NCI-H1092 treated with DMSO at 0.1 percent for 48 hours (cell line): ENCODE measurements at places on chromosomes 6 and 20.

GRCh38 chr6:91043751-91044150 is 456.9 kb upstream of the MAP3K7 start:
- no peak for DNase-seq

DNA sequence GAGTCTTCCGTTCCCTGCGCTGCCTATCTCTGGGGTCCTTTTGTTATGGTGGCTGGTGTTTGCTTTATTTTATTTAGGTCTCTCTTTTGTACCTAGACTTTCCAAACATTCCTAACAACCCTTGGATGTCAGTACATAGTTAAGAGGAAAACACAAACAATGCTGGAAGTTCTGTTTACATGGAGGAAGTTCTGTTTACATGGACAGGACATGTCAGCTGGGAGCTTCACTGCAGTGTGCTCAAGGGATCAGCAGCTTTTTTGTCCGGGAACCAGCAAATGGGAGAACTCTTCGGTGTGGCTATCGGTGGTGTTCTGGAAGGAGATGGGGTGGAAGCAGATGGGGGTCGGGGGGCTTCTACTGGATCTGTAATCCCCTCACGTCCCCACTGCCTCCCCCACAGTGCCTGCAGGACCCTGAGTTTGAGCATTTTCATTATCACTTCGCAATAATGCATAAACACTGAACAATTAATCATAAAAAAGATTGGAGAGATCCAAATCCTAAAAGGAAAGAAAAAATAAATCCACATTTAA is 2.7 kb downstream of the SERPINB6 start:
- no peak for DNase-seq

GRCh38 chr6:158669145-158670035 is 19.5 kb downstream of the SYTL3 start:
- DNase-seq: no peak

DNA sequence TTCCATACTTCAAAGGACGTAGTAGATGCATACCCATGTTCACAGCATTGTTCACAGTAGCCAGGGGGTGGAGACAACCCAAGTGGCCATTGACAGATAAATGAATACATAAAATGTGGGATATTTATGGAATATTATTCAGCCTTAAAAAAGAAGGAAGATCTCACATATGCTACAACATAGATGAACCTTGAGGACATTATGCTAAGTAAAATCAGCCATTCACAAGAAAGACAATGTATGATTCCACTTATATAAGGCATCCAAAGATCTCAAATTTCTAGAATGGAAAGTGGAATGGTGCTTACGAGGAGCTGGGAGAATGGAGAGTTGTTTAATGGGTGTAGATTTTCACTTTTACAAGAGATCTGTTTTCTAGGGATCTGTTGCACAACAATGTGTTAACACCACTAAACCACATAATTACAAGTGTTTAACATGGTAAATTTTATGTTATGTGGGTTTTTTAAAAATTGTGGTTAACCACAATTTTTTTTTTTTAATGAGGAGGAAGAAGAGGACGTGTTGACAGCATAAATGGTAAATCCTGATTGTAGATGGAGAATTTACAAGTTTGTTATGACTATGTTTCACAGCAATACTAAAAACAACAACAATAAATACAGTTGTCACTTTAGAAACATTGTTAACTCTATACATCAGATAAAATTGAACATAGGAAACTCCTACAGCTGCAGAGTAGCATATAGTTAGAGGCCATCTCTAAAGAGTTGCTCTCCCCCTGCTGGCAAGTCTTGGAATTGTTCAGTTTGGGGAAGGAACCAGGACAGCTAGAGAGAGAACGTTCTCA is 41.6 kb downstream of the CCN2 start:
- DNase-seq: peak; percentile 39

- DNase-seq: peak; percentile 12
Measured at GRCh38 chr6:100281471-100281901, 183.2 kb downstream of the SIM1 start.

DNA sequence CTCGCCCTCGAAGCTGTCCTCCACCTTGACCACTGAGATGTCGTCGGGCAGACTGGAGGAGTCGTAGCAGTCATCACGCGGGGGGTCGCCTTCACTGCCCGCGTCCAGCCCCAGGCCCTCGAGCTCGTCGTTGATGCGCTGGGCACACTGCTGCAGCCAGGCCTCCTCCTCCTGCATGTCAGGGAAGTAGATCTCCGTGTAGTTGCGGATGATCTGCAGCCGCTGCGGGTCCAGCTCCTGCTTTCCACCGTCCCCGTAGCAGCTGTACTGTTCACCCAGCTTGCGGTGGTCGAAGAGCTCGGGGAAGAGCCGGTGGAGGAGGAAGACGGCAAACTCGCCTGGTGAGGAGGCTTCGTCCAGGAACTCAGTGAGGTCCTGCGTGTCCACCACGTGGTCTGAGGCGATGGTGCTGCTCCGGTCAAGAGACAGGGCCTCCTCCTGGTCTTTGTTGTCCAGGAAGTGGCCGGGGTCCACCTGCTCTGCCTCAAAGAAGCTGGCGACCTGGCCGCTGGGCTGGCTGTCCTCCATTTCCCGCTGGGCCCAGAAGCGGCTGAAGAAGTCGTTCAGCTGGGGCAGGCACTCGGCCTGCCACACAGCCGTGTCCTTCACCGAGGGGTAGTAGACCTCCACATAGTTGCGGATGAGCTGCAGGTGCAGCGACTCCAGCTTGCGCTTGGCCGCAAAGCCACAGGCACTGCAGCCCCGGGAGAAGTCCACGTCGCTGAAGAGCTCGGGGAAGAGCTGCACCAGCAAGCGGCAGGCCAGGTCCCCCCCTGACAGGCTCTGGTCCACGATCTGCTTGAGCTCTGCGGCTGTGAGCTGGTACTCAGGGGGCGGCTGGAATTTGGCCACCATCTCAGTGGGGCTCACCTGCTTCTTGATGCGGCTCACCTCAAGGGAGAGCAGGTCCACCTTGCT is 41.9 kb downstream of the MTRES1 start:
- DNase-seq: no peak

GRCh38 chr6:158232316-158233213 is 64.4 kb downstream of the GTF2H5 start:
- DNase-seq: peak; percentile 70

DNA sequence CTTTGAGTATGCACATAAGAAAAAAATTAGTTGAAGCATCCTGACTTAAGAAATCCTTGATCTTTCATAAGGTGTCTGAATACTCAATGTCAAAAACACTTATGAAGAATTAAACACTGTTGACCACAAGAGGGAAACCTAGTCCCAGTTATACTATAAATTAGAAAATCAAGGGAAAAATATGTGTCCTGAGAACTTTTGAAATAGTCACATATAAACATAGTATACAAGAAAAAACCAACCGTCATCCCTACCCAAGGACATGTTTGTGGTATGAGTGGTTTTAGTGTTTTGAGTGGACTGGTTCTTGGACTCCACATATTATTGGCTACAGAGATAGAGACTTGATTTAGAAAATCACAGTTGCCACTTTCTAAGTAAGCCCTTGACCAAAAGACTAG is 7.6 kb upstream of the HLA-DRA start:
- no peak for DNase-seq

- DNase-seq: peak; percentile 23
Measured at GRCh38 chr6:4608361-4609115, 167.7 kb upstream of the CDYL start.
